Activated T-cell treated with anti-CD3 and anti-CD28 coated beads for 48 hours (primary cell): ENCODE measurements at places on chromosomes 3 and 15.

GRCh38 chr3:5187920-5188418 lies 462 bp downstream of the EDEM1 start:
- DNase-seq: peak; percentile 48

GRCh38 chr3:182925330-182925943 lies 54.9 kb downstream of the DCUN1D1 start:
- DNase-seq: no peak

- DNase-seq: no peak
Measured at GRCh38 chr3:39668420-39668819, 141.0 kb upstream of the MYRIP start.

DNA sequence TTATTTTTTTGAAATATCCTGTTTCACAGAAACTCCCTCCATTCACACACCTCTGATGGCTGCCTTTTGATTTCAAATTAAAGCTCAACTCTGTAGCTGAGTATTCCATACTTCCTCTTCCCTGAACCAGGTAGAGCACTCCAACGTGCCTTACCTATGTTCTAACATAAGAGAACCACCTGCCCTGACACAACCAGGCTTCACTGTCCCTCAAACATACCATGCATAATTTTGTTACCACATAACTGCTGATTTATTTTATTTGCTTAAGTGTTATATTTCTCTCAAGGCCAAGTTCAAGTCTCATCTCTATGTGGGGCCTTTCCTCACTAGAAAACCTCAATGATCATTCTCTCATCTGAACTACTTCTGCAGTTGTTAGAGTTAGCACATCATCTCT lies 209.7 kb downstream of the P3H2 start:
- no peak for DNase-seq
